Testis (tissue), 5 donors: ENCODE measurements at places on chromosomes 3 and 15.

DNA sequence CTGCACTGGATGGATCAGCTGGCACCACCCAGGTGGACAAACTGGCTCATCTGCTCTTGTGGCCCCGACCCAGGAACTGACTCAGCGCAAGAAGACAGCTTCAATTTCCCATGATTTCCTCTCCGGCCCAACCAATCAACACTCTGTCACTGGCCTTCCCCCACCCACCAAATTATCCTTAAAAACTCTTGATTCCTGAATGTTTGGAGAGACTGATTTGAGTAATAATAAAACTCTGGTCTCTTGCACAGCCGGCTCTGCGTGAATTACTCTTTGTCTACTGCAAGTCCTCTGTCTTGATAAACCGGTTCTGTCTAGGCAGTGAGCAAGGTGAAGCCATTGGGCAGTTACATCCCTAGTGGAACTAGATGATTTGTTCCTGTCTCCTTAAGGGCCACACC is 16.1 kb downstream of the BDH1 start:
- no peak for DNase-seq

DNA sequence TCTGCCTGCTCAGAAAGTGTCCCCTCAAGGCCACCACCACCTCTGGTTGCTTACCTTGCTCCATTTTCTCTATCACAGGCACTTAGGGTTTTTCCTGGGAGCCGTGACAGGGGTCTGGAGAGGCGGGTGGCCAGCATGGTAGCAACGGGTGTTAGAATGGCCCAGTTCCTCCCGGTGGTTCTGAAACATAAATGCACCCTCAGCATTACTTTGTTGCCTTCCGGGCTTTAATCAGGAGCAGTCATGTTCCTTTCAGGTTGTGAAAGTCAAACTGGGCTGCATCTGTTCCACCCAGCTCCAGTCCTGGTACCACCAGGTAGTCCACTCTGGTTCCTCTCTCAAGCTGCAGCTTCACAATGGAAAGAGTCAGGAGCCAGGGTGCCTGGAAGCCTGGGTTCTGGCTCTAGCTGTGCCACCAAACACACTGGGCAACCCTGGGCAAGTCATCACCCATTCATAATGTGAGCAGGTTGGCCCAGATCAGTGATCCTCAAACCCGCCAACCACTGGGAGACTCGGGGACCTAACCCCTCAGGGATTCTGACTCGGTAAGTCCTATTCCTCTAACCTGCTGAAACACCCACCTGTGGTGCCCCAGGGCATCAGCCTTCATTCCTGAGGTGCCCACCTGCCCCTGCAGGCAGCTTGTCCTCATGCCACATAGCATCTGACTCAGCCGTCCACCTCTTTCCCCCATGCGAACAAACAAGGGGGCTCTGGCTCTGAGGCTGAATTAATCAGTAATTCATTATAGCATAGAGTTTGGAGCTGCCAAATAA is 9.3 kb downstream of the BDH1 start:
- DNase-seq, result no peak

DNA sequence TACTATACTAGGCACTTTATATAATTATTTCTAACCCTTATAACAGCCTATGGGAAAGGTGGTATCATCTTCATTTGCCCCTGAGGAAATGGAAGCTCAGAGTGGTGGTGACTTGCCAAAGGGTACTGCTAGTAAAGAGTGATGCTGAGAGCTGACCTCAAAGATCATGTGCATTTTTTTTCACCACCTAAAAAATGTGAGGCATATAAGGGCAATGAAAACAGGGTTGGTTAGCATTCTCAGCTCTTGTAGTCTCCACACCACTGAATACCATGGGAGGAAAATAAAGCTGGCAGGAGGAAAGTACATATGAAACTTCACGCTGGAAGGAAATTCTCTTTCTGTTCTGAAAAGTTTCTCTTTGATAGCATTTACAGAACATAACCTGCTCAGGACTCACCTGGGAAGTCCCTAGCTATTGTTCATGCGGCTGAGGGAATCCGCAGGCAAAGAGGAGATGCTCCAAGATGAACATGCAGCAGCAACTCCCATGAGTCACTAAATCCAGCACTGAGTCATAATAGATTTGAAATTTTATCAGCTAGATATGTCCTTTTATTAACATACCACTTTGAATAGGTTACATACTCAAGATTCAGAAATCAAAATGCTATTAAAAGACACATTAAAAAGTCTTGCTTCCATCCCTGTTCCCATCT is 17.3 kb downstream of the FAIM start:
- DNase-seq, result no peak

DNA sequence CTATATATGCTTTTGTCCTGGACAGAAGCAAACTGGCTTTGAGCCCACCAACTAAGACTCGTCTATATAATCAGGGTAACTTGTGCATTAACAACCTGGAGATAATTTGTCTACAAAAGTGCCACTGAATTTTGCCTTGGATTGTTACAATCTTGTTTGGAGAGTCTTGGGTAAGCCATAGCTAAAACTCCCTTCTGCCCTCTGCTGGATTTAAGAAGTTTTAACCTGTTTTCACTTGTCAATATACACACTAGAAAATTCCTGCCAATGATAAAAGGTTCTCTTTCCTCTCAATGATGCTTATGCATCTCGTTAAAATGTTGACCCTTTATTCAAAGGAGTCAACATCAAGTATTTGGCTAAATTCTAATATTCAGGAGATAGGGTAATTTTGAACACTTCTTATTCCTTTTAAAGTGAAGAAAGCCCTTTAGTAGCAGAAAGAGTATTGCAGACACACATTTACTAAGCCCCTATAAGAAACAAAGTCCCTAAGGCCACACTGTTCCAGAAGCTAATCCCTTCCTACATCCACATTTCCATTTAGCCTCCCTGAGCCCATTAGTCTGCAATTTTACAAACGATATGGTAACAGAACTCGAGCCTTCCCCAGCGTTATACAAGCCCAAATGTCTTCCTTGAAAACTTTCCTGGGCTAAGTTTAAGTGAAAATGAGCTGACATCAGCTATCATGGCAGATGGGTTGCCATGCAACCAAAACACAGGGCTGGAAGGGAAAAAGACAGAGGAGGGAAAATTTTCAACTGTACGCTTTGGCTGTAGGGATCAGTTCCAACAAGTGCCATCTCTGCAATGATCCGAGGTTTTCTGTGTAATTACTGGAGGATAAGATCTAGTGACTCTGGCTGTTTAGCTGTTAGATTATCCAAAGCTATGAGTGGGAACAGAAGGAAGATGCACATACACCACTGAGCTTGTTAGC is 75.9 kb upstream of the FGF12 start:
- no peak for DNase-seq

- DNase-seq, result peak; percentile 56
These were observed 31.1 kb downstream of the CYFIP1 start for GRCh38 chr15:22949074-22949547.

DNA sequence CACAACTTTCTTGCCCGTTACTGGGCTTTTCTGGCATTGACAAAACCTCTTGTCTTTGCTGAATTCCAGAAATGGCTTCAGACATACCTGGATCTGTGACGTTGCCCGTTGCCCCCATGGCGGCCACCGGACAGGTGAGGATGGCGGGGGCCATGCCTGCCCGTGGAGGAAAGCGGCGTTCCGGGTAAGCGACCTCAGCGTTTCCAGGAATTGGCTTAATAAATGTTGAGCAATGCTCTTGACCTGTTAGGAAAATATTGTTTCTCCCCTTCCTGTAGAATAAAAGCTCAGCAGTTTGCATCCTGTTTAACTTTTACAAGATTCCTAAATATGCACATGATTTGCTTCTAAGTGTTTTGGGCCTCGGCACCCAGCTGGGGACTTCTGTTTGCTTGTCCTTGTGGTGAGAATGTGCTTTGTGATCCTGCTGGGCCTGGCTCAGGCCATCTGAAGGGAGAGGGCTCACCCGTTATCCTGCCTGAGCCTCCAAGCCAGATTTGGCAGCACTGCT is 46.7 kb downstream of the ARNT2 start:
- no peak for DNase-seq

- peak; percentile 22 for DNase-seq
These were observed 100.3 kb downstream of the LRRK1 start for GRCh38 chr15:101019366-101019896.

GRCh38 chr15:42490291-42490670 is 660 bp downstream of the ZNF106 start:
- DNase-seq, result no peak

GRCh38 chr3:38599886-38600285 is 49.6 kb downstream of the SCN5A start:
- DNase-seq, result no peak

DNA sequence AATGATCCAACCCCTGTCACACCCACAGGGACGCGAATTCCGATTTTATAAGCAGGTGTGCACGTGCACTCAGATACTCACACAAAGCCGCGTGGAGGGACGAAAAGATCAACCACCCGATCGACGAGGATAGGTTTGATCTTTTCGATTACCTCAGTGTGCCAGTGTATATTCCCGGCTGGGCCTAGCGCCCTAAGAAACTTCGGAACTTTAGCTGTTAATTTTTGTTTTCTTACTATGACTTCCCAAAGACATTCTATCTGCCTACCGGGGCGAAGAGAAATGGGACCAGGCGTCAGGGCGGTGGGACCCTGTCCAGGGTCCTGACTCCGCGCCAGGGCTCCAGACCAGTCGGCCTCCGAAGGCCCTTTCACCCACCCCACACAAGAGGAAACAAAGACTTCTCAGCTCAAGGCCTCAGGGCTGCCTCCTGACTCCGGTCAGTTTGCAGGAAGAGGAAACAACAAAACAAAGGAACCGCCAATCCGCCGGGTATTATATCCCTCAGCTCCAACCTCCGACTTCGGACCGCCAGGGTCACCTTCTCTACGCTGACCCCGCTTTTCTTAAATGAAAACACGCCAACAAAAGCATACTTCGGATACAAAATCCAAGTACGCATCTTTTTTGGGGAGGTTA is 6.8 kb downstream of the ONECUT1 start:
- DNase-seq, result no peak

DNA sequence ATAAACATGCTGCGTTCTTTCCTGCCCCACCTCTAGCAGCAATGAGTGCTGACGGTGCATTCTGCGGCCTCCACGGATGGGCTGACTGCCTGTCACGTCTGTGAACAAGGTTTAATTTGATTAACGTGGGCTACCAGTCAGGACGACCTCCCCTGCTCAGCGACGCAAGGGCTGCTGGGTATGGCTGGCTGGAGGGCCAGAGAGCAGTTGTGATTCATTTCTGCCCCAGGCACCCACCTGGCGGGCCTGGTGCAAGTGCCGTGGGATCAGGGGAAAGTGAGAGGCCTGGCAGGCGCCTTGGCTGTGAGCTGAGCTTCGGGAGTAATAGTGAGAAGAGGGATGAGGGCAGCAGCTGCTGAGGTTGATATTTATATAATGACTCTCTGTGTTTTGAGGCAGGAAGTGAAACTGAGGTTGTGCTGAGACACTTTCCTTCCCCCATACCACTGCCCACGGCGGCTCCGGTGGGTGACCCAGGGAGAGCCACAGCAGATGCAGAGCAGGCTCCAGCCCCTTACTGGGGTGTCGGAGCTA is 190.4 kb upstream of the BCL6 start:
- DNase-seq, result no peak

GRCh38 chr3:193621127-193621526 is 28.1 kb downstream of the OPA1 start:
- no peak for DNase-seq

GRCh38 chr3:186614266-186614596 is 1.4 kb downstream of the AHSG start:
- no peak for DNase-seq

GRCh38 chr3:156751461-156752025 is 74.6 kb upstream of the LEKR1 start:
- peak; percentile 60 for DNase-seq

- peak; percentile 63 for DNase-seq
These were observed 199.1 kb downstream of the SI start for GRCh38 chr3:164879201-164879600.

DNA sequence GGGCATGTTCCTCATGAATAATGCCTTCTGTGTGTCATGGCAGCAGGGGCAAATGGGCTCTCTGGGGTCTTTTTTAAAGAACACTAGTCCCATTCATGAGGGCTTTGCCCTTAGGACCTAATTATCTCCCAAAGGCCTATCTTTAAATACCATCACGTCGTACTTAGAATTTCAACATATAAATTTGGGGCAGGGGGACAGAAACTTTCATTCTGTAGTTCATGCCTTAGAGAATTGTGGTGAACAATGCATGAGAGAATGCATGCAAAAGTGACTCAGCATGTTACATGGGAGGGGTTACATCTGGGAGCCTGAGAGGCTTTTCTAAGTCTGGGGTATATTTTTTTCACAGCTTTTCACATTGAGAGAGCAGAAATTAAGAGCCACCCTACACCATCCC is 208.5 kb upstream of the ROPN1 start:
- no peak for DNase-seq

GRCh38 chr3:182710557-182711157 is 82.6 kb upstream of the ATP11B start:
- DNase-seq, result no peak

DNA sequence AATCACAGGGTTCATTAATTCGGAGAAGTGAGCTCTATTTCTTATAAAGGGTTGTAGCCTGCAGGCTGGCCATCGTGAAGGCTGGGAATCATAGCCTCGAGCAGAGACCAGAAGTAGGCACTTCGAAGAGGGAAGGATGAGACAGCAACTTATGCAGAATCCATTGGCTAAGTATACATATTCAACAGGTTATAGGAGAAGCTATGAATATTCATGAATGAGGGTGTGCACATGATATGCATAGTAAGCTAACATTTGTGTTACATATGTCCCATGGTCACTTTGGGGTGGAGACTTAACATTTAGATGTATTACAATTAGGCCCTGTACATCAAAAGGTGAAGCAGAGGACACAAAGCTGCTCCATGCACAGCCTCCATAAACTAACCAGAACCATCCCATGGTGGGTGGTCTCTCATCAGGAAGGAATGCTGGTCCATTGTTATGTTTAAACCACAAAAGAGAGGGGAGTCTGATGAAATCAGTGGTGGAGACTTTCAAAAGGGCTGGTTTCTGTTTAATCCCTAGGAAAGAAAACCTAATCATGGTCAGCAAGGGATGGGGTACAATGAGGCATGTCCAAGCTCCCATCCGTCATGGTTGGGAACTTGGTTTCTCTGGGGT is 80.8 kb upstream of the FHIT start:
- no peak for DNase-seq

DNA sequence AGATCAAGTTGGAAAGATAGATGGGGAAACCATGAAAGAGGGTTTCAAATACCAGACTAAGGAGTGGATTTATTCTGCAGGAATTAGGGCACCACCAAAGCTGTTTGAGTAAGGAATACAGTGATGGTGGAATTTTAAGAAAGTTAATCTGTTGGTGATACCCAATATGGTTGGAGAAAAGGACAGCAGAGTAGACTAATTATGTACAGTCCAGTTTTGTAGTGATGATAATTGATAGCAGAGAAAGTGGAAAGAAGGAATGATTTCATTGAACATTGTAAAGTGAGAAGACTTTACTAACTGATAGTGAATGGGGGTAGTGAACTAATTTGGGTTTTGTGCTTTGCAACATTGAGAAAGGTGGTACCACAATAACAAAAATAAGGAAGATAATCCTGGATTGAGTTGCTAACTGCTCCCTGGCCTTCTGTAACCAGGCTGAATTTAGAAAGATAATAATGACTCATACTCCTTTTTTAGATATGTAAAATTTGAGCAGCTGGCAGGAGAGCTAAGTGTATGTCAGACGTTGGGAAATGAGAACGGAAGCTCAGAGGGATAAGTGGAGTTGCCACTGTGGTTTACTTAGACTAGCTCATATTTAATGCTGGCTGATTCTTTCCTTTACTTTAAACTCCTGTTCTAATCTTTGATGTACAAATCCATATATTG is 16.9 kb downstream of the TCAIM start:
- no peak for DNase-seq
